ENCODE measurements at places on chromosomes 6 and 20.
A peak's percentile ranks its signal among the peaks of the same experiment; 100 is the strongest.

GRCh38 chr6:152836523-152836922, 85.9 kb downstream of the VIP start:
- ATAC-seq: no peak

DNA sequence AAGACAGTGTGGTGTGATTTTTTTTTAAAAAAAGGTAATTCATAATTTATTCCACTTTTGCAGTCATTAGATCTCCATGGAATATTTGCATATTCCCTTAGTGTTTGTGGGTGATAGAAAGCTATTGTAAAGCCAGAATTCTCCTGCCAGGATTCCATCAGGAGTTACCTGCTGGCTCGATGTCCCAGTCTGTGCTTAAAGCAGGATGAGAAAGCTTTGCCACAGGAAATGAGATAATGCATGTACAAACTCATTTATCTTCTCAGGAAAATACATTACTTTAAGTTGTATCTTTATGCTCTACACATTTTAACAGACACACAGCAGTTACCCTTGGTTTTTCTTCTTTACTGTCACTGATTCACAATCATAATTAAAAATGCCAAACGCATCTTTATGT, 553.0 kb downstream of the CD109 start:
- ATAC-seq: no peak

- ATAC-seq: no peak
Observed at GRCh38 chr6:157091856-157092460, 231.4 kb downstream of the TMEM242 start.

DNA sequence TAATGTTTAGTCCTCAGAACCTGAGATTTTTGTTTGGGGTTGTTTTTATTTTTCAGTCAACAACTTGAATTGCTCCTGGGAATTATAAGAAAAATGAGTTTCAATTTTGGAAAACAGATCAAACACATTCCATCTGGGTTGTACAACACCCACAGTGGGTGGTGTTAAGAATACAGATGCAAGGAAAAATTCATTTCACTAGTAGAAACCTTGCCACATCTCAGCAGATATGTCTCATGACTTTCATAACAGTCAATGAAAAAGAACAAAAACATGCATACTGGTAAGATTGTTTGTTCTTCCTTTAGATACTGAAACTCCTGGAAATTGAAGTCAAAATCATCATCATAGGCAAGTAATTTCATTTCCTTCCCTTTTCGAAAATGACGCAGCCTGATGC, 78.9 kb downstream of the MOXD1 start:
- ATAC-seq: no peak

GRCh38 chr6:30618270-30618797, 694 bp downstream of the MRPS18B start:
- ATAC-seq: no peak

DNA sequence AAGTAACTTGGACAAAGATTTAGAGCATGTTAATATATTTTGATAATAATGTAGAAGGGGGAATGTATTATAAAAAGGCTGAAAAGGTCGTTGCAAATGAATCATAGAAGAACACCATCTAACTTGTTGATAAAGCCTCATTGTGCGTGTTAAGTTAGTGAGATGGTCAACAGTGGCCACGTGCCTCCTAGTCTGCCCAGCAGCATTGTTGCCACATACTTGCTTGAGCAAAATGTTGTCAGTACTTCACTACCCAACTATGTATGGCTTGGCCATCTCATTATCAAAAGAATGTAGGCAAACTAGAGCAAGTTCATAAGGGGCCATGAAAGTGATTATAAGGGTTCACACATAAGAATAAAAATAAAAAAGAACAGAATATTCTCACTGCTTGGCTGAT, 84.6 kb downstream of the PHACTR1 start:
- ATAC-seq: no peak

DNA sequence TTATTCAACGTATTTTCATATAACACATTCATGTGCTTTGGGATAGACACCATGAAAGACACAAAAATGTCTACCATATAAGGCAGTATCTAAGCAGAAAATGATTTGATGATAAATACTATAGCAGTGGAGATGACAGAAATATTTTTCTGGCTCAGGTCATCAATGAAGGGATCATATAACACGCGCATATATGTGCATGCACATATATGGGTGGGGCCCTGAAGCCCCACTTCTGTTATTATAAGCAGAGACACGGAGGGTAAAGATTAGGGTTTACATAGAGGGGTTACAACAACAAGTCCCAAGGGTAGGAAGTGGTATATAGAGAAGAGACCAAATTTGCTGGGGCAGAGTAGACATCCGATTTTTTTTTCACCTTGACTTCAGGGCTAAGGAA, 16.0 kb downstream of the COL9A1 start:
- no peak for ATAC-seq

DNA sequence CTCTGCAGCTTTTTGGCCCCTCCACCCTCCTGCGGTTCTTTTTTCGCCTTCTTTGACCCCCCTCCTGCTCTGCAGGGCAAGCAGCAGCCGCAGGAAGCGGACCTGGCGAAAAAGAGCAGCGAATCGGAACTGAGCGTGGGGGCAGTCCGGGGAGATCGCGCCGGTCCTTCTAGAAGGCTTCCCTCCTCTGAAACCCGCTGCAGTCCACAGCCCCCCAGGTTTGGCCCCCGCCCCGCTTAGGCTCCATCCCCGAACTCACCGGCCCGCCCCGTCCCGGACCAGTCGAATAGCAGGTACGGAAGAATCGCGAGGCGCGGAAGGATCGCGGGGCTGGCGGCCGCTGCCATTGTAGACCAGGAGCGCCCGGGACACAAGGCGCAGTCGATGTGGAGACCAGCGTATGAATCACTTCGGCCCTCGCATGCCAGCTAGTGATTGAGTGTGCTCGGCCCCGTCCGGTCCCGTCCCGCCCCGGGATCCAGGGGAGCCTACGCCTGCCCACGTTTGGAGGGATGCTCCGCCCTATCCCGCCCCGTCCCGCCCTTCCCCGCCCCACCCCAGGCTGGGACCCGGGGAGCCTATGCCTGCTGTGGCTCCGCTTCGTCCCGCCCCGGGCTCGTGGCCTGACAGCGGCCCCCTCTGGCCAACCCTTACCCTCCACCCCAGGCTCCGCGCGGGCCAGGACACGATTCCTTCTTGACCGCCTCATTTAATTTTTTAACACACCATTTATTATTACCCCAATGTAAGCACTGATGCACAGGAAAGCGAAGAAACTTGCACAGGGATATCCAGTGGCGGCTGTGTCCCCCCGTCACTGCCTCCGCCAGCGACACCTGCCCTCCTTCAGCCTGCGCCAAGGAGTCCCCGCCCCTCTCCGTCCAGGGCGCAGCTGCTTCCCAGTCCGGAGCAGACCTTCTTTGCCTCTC, at the start of gene ULBP3:
TSS of gene ULBP3 (minus strand) at position 402 of the 929 bp plus-strand sequence. CDS start at position 347, 55 bp downstream.
- peak; percentile 95 for ATAC-seq

GRCh38 chr6:42937548-42938427, 8.5 kb downstream of the CNPY3 start:
- ATAC-seq: no peak

GRCh38 chr20:23363257-23363649, 1.3 kb downstream of the GZF1 start:
- ATAC-seq: no peak

GRCh38 chr6:33812669-33813068, 8.9 kb upstream of the MLN start:
- peak; percentile 73 for ATAC-seq

DNA sequence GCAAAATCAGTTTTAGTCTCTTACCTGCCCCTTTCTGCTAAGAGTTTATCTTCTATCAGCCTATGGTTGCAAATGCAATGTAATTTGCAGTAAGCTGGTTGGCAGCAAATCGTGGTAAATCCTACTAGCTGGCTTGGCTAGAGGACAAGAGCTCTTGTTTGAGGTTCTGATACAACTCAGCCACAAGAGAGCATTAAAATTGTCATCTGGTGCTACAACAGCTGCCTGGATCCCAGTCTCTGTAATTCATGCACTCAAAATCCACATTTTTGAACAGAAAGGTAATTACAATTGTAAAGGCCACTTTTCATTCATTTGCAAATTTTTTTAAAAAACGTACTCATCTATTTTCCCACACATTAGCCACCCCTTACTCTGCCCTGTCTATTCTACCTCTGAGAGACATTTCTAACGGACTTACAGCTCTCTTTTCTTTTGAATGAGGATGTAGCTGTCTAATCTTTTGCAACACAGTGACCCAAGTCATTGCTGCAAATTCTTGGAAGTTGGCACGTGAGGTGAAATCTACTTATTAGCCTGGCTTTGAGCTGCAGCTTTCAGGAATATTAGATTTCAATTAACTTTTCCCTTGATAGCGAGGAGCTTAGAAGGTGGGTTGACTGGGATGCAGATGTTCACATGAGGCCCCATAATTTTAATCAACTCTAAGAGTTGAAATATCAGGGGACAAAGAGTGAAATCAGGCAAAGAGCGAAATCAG, 54.0 kb upstream of the FAM184A start:
- no peak for ATAC-seq

- no peak for ATAC-seq
Observed at GRCh38 chr6:51004380-51004779, 185.7 kb downstream of the TFAP2B start.

- ATAC-seq: no peak
Observed at GRCh38 chr6:12653486-12653885, 63.1 kb upstream of the PHACTR1 start.

DNA sequence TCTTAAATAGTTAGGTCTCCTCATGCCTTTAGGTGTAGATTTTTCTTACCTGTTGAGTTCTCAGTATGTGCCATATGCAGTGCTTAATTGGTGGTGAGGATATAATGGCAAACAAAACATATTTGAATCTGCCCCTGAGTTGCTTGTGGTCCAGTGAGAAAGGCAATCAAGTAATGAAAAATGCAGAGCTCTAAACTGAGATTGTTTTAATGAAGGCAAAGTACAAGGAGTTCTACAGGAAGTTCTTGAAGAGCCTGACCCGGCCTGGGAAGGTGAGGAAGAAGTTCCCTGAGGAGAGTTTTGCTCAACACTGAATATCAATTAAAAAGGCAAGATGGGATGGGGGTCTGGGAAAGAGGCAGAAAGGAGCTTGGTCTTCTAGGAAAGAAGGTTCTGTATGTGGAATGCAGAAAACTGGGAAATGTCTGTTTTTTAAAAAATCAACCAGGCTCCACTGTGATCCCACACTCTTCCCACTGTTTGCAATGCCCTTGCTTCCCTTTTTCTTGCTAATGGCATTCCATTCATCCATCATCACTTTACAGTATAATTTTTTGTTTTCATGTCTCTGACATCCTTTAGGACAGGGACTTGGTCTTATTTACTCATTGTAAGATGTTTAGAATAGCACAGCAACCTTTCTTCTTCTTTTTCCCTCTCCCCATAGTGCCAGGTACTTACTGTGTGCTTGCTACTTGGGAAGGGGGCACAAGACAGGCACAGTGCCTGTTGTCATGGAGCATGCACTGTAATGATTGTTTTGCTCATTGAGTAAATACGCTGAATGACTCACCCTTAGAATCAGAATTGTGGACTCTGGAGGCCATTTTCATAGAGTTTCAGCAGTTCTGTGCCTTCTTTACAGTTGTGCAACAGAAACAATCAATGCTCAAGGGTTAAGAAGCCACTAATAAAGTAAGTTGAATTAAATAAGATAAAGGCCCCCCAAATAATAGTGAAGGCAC, 64.3 kb downstream of the ANKS1A start:
- ATAC-seq: peak; percentile 61

DNA sequence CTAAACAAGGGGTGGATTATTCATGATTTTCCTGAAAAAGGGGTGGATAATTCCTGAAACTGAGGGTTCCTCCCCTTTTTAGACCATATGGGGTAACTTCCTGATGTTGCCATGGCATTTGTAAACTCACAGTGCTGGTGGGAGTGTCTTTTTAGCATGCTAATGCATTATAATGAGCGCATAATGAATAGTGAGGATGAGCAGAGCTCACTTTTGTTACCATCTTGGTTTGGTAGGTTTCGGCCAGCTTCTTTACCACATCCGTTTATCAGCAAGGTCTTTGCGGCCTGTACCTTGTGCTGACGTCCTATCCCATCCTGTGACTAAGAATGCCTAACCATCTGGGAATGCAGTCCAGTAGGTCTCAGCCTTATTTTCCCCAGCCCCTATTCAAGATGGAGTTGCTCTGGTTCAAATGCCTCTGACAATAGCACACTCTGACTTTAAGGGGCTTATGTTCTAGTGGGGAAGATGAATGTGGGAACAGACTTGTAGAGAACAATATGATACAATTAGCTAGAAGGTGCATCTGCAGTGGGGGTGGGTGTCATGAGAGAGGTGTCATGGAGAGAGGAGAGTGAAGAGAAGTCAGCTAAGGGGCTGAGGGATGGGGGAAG, 4.2 kb upstream of the GPR31 start:
- no peak for ATAC-seq

DNA sequence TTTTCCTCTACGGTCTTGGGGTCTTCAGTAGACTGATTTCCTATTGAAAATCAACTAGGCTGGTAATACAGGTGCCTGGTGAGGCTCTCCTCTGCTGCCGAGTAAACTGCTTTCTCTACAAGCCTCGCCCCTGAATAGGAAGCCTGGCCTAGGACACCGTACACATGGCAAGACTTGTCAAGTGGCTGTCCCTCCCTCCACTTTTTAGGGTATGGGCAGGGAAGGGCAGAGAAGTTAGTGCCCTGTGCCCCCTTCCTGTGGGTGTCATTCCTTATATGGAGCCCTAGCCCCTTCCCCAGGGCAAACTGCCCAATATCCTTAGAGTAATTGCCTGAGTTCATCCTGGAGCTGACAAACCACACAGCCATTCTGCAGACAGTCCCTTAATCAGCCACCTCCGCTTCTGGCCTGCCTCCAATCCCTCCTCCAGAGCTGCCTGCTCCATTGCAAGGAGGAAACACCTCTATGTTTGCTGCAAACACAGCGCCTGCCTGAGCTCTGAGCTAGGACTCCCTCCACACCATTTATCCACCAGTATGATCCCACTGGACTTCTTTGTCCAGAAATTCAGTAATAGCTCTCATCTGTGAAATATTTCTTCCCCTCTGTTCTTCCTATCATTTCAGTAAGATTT, 93.1 kb downstream of the CHD6 start:
- ATAC-seq: no peak

GRCh38 chr20:13302647-13303450, 81.8 kb downstream of the ISM1 start:
- peak; percentile 95 for ATAC-seq

DNA sequence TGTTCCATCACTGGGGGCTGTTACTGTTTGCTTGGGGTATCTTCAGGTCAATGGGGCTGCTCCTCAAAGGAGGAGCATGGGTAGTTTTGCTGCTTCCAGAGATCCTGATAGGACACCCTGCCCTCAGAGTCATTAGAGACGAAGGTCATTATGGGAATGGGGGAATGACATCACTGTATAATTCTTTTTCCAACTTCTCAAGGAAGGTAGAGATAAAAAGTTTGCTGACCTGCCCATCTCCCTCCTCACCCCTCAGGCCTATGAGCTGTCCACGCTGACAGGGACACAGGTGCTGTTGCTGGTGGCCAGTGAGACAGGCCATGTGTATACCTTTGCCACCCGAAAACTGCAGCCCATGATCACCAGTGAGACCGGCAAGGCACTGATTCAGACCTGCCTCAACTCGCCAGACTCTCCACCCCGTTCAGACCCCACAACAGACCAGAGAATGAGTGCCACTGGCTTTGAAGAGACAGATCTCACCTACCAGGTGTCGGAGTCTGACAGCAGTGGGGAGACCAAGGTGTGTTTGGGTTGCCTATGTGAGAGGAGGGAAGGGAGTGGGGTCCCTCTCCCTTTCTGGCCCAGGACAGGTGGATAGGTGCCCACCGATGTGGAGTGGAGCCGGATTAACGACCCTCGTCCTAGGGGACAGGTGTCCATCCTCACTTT, 2.7 kb downstream of the SRF start:
- no peak for ATAC-seq

GRCh38 chr6:154993710-154994109, 1.4 kb upstream of the TIAM2 start:
- ATAC-seq: no peak
